ENCODE measurements at places on chromosomes 3 and 15.
A peak's percentile ranks its signal among the peaks of the same experiment; 100 is the strongest.

- no peak for DNase-seq
These were observed 905.7 kb downstream of the DIPK2A start for GRCh38 chr3:144877356-144877755.

DNA sequence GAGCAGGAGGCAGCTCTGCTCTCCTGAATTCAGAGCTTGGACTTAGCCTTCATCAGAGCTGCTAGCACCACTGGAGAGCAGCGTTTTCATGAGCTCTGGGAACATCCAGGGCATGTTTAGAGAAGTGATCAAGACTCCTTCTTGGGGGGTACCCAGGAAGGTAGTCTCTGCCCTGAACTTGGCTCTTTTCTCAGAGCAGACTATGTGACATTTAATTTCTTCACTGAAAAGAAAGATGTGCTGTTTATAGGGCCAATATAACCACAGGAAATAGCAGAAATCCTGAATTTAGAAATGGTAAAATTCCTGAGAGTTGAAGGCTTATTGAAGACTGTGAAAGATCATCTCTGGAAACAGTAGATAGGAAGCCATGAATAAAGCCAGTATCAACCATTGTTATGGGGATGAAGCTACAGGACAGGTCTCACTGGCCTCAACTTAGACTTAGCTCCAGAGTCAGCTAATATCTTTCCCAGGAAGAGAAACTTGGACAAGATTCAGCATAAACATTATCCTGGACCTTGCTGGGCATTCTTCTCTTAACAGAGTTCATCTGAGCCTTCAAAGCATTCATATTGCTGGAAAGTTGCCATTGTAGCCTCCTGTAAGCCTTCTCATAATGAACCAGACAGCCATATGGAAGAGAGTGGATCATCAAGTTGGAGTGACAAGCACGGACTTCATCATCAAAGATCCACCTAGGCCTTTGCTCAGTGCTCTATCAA is 386.6 kb upstream of the THBS1 start:
- DNase-seq = peak; percentile 36

DNA sequence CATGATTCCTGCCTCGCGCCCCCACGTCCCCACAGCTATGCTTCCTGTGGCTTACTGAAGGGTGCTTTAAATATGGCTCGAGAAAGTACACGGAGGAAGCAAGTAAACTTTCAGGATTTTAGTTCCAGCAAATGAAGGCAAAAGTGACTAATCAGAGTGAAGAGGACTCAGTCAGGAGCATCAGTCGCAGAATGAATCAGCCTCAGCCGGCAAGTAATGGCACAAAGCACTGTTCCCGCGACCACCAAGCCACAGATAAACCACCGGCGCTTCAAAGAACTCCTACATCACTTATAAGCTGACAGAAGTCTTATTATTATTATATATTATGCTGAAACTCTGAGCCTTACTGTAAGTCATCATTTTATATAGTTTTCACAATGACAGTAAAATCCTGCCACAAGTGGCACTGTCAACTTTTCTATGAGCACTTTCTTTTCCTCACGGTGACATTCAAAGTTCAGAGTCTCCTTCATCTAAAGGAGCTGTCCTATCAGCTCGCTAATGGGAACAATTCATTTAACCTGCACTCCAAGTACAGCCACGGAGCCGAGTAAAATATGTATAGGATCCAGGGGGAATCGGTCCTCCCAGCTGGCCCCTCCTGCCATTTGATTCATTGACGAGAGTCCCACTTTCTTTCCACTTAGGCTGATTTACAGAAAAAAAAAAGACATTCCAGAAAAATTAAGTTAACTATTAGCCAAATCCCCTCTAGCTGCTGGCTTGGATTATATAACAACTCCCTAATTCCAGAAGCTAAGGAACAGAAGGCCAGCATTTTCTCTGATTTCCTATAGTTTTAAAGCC is 217.0 kb upstream of the ICE2 start:
- peak; percentile 39 for DNase-seq

- no peak for DNase-seq
These were observed 21.1 kb upstream of the SATB1 start for GRCh38 chr3:18446149-18446825.

GRCh38 chr3:148101061-148101460 is 596.6 kb upstream of the AGTR1 start:
- DNase-seq = peak; percentile 65

DNA sequence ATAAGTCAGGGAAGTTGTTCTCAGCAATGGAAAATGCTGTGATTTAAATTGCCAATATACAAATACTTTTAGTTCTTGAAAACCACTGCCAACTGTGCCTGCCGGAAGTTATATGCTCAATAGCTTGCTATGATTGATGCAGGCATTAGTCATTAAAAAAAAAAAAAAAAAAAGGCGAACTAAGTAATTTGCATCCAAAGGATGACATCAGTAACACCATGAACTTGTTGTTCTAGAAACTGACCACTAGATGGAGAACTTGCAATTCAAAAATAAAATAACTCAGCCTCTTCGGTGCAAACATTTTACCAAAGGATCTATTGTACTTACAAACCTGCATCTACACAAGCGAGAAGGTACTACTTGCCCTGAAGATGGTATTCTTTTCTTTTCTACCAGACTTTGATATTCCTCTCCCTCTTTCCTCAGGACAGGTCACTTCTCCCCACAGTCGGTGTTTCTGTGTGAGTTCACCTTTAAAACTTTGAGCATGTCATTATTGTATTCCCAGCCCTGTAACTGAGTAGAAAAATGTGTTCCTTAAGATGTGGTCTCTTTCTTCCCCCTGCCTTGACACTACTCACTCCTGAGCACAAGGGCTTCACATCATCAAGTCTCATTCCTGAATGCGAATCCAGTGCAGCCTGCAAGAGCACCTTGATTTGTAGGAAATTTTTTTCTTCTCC is 115.0 kb upstream of the VEPH1 start:
- DNase-seq = peak; percentile 78

- no peak for DNase-seq
These were observed 24.8 kb downstream of the GOLIM4 start for GRCh38 chr3:168070919-168071318.

- no peak for DNase-seq
These were observed 448.0 kb upstream of the NECTIN3 start for GRCh38 chr3:110623571-110623970.

- DNase-seq = no peak
These were observed 349.4 kb upstream of the DCBLD2 start for GRCh38 chr3:99250821-99251355.

- DNase-seq = no peak
These were observed 134.2 kb upstream of the LIPC start for GRCh38 chr15:58297639-58298038.

- no peak for DNase-seq
These were observed 44.2 kb upstream of the C2CD4B start for GRCh38 chr15:62209322-62209721.

DNA sequence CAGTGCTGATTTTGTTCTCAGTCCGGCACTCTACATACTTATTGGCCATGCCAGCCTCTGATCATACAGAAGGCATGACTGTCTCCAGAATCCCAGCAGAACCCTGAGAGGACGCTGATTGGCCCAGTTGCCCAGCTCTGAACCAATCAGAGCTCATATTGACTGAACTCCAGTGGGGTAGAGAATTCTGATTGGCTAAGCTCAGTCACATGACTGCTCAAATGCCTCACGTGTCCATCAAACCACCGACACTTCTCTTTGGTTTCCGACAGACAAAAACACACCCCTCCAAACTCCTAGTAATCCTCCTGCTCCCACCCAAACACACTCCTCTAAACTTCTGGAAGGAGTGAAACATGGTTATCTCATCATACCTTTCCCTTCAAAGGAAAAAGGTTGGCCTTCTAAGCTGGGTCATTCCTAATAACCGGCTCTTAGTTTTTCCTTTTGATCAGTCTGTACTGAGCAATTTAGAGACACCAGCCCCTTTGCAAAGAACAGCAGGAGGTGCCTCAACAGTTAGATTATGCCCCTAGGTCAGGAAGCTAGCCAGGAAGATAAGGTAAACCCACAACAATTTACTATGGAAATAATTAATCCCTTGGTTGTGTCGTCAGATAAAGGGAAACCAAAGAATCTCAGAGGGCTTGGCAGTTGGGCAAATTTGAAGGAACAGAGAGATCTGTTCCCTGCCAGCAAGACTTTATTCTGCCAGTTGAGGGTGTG is 187.8 kb downstream of the TLE3 start:
- DNase-seq = peak; percentile 54

- DNase-seq = peak; percentile 31
These were observed 10.4 kb upstream of the AEN start for GRCh38 chr15:88610701-88611231.

DNA sequence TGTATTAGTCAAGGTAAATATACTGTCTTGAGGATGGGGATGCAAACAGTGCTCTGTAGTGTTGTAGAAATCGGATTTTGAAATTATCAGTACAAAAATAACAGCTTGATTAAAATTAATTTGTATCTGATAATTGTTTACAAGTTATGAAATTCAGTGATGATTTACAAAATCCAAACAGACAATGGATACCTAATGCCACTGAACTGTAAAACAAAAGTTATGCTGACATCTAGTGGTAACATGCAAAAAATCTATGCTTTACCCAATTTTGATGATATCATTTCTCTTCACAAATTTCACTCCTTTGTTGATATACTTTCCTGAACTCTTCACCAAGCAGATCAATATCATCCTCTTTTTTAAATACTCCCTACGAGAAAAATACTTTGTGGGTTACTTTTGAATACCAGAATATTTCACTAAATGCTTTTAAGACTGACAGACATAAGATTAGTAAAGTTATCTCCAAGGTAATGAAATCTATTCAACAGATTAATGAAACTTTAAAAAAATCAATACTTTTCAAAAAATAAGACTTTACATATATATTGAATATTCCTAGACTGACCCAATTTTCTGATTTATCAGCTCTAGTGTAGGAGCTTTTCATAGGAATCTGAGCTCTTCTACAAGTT is 36.0 kb downstream of the MNS1 start:
- DNase-seq = peak; percentile 35

GRCh38 chr3:126358038-126358815 is 1.0 kb upstream of the KLF15 start:
- peak; percentile 15 for DNase-seq

- no peak for DNase-seq
These were observed 16.9 kb upstream of the UTS2B start for GRCh38 chr3:191347228-191347627.

DNA sequence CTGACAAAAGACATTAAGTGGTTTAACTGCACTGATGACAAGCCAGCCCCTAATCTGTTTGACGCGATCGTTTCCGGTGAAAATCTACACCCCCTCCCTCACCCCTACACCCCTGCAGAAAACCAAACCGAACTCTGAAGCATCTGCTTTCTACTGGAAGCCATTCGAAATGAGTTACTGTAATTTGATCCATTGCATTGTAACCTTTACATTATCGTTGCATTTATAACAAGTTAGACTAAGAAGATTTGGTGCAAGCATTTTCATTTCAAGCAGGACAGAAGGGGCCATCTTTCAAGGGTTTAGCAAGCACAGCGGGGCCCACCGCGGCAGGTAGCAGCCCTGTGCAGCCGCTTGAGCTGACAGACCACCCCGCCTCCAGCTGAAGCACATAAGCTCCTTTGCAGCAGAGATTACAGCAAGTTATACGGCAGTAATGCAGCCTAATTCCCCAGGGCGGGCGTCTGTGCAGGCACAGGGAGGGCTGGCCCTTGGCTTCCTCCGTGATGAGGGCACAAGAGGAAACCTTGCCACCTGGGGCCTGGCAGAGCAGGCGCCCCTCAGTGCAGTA is 79.3 kb downstream of the CHSY1 start:
- DNase-seq = no peak

DNA sequence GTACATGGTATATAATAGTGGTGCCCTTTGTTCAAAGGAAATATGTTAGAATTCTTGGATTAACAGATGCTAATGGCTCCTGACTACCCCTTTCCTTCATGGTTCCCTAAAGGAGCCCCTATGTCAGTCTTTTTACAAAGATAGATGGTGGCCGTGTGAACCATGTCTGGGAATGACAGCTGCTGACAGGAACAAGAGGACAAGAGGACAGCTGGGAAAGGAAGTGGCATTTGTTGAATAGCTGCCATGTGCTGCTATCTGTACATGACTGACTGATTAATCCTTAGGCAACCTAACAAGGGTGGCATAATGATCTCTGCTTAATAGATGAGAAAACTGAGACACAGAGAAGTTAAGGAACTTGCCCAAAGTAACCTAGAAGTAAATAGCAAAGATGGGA is 321.7 kb downstream of the ZNF621 start:
- no peak for DNase-seq

GRCh38 chr15:91882858-91883586 is 29.5 kb downstream of the SLCO3A1 start:
- DNase-seq = peak; percentile 66

GRCh38 chr3:184180165-184180564 is 5.5 kb downstream of the AP2M1 start:
- DNase-seq = peak; percentile 28

GRCh38 chr3:191238321-191238817 is 39.3 kb downstream of the OSTN start:
- DNase-seq = peak; percentile 20

DNA sequence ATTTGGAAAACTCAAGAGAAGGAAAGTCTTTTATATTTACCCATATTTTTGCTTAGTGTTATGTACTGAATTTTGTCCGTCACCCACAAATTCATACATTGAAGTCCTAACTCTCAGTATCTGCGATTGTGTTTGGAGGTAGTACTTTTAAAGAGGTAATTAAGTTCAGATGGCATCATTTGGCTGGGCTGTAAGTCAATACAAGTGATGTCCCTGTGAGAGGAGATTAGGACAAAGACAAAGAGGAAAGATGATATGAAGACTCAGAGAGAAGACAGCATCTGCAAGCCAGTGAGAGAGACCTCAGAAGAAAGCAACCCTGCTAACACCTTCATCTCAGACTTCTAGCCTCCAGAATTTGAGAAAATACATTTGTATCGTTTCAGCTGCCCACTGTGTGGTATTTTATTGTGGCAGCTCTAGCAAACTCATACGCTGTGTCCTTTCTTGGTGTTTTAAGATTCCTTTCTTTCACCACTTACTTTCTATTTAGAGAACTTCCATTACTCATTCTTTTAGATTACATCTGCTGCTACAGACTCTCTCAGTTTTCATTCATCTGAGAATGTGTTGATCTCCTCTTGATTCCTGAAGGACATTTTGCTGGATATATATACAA is 17.0 kb downstream of the LRCH3 start:
- DNase-seq = peak; percentile 45

DNA sequence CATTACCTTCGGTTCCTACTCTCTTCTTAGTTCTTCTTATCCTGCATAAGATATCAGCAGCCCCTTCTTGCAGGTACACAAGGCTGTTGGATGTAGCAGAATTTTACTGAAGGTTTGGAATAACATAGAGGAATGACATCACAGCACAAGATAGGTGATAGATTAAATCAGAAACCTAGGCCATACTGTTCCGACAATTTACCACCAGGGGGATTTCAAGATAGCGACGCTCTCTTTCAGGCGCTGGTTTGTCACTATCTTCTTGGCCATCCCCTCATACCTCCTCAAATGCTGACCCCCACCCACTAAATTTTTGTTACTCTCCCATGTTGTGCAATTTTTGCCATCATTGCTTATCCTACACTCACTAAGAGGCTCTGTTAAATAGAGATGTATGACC is 3.5 kb downstream of the SIDT1 start:
- no peak for DNase-seq

GRCh38 chr15:79606831-79607355 is 174.8 kb downstream of the MINAR1 start:
- no peak for DNase-seq

GRCh38 chr3:125231895-125232294 is 19.3 kb upstream of the SLC12A8 start:
- peak; percentile 63 for DNase-seq
